Activated CD4-positive, alpha-beta T cell treated with anti-CD3 and anti-CD28 coated beads, Interleukin-2, amount 50 U/mL, for 24 hours (primary cell): ENCODE measurements at places on chromosomes 3 and 15.

DNA sequence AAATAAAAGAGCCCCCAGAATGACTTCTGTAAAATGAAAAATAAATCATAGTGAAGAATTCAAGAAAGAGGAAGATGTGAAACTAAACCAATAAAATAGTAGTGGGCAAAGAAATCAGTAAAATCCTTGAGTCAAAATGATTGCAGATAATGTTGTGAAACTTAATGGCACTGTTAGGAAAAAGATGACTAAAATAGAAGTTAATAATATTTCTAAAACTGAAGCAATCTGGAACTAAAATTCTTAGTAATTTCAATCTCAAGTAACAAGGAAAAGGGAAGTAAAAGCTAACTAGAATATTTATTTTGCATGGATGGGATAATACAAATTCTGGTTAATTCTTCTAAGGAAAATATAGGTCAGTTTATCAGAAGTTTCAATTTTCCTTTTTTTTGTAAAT lies 84.6 kb downstream of the TMCO5A start:
- DNase-seq, result no peak

GRCh38 chr15:100464256-100464655 lies 64.5 kb downstream of the CERS3 start:
- DNase-seq, result no peak

- DNase-seq, result no peak
Measured at GRCh38 chr3:38516669-38517068, 20.5 kb downstream of the EXOG start.

DNA sequence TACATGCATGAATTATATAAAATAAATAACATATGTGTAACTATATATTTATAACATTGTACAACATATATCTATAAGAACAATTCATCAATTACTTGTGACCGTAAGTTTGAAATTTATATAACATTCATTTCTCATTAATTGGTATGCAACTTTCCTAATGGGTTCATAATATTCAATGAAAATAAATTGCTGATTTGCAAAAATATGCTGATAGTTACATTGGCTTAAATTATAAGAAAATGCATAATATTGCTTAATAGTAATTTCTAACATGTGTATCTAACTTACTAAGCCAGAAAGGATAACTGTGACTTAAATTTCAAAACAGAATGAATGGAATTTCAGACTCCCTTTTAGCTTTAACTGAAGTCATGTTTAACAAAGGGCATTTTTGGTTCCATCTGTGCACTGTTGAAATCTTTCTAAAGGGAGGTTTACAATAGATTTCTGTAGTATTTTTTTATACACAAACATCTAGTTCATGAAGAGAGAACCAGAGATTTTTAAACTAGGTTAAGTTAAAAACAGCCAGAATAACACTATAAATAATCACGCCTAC lies 310.9 kb downstream of the TBC1D5 start:
- DNase-seq, result no peak

GRCh38 chr3:185423178-185423577 lies 60.2 kb downstream of the MAP3K13 start:
- DNase-seq, result no peak

- DNase-seq, result no peak
Measured at GRCh38 chr3:12316253-12316652, 27.4 kb downstream of the PPARG start.

- no peak for DNase-seq
Measured at GRCh38 chr15:39919411-39919747, 687 bp downstream of the GPR176 start.

- no peak for DNase-seq
Measured at GRCh38 chr3:177136741-177137140, 60.5 kb downstream of the TBL1XR1 start.
